Sigmoid colon (tissue), 7 donors: ENCODE measurements at places on chromosomes 4 and X.

DNA sequence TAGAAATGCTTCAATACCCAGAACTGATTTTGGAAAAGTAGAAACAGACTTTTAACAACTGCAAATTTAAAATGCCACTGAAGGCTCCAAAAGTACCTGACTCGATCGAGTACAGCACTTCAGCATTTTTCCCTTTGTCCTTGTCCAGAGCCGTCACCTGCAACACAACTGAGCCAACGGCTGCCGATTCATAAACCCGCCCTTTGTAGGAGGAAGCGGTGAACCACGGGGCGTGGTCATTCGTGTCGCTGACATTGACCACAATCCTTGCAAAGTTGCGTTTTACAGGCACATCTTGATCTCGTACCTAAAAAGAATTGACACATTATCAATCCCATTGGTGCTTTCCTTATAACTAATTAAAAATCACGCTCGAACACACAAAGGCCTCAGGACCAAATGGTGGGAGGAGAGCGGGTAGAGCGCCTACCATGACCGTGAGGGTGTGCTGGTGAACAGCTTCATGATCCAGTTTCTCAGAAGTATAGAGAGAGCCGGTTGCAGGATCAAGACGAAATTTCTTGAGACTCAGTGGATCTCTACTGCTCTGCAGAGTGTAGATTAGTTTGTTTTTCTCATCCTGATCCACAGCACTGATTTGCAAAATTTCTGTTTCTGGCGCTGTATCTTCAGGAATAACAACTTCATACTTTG is 72.8 kb upstream of the MTNR1A start:
- DNase-seq = no peak

DNA sequence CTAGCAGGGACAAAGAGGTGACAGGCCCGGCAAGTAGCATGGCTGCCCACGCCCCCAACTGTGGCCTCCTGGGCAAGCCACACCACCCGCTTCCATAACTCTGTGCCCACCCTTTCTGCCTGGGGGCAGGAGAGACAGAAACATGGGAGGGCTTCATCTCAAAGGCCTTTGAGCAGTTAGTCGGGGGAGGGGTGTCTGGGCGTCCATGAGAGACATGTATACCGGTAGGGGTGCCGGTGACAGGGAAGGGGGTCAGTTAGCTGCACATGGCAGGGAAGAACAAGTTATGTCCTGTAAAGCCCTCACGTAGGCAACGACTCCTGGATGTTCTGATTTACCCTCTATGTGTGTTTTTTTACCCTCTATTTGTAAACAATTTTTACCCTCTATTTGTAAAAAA is 9.3 kb downstream of the PDZD4 start:
- no peak for DNase-seq

- no peak for DNase-seq
Measured at GRCh38 chr4:116361790-116362189, 723.6 kb downstream of the TRAM1L1 start.

DNA sequence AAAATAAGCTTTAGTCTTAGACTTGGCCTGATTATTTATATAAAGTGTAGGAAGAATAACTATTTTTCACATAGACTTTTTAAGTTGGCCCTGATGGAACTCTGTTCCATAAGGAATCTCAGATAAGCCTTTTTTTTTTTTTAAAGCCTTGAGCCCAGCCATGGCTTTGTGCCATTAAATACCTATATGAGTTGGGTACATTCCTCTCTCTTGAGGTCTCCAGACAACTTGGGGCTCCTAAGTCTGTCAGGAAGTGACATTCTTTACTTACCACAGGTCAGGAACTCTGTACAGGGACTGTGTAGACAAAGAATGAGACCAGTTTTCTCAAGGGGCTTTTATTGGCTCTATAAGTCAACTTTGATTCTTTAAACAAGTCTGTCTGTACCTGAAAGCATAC is 27.1 kb upstream of the IGFBP7 start:
- DNase-seq = no peak

DNA sequence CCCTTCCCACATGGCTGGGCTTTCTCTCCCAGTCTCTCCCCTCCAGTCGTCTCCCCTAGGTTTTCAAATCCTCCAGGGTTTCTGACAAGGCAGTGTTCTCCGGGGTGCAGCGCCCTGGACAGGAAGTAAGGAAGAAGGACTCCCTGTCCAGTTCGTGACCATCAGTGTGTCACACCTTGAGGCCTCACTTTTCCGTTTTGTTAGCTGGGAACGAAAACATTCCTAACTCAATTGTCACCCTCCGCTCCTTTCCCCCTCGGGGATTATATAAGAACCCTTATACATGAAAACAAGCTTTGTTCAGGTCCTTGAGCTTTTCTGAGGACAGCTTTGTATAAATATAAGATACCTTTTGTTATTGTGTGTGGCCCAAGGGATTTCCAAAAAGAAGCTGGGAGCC is 92.1 kb downstream of the KDR start:
- DNase-seq = no peak

- no peak for DNase-seq
Measured at GRCh38 chr4:152278172-152278504, 257.8 kb downstream of the FBXW7 start.

DNA sequence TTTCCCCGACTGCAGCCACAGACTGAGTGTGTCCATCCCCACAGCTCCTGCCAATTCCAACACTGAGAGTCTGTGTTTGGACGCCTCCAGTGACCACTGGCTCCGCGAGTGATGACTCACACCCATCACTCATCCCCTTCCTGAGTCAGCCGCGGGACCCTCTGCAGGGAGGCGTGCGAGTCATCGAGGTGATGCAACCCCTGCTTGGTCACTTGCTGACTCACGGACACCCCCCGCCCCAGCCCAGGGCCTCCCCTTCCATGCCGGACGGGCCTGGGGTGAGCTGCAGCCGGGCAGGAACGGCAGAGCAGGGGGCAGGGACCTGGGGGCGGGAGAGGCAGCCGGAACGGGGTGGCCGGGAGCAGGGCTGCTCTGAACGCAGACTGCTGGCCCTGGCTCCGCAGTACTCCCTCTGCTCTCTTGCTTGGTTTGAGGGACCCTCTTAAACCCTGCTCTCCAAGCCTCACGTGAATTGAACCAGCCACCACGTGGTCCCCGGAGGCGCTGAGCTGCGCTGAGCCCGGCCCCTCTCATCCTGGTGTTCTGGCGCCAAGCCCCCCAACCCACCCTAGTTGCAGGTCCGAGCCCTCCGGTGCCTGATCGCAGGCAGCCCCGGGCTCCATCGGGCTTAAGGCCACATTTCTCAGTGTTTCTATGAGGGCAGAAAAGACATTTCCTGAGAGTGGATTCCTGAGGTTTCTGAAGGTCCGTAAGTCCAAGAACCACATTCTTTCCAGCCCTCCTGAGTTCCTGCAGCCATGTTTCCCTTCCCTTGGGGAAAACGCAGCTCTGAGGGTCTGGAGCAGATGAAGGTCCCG is 32.4 kb downstream of the FGFRL1 start:
- peak; percentile 97 for DNase-seq

GRCh38 chrX:30982467-30982866 is 89.4 kb downstream of the FTHL17 start:
- no peak for DNase-seq

- DNase-seq = no peak
Measured at GRCh38 chrX:11421805-11422524, 128.8 kb downstream of the AMELX start.

DNA sequence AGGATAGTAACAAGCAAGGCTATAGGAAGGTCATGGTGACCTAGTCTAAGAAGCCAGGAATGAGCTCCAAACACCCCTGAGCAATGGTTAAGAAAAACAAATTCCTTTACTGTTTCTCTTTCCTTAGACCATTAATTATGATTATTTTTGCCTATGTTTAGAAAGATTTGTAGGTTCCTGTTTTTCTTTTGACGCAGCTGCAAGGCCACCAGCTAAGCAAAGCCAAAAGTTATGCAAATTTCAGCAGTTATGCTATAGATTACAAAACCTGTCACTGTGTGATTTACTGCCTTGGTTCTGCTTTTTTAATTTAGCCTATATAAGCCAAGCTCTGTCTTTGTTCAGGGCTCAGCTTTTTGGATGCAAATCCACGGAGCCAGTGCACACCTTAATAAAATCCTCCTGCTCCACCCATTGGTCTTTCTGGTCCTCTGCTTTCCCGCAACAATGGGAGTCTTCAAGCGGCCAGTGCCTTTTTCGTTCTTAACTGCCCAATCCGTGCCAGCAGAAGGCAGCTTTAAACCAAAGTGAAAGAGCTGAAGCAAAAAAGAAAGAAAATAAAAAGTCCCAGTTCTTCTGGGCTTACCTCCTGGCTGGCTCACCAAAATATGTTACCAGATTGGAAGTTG is 1.4 kb upstream of the CEP135 start:
- no peak for DNase-seq

DNA sequence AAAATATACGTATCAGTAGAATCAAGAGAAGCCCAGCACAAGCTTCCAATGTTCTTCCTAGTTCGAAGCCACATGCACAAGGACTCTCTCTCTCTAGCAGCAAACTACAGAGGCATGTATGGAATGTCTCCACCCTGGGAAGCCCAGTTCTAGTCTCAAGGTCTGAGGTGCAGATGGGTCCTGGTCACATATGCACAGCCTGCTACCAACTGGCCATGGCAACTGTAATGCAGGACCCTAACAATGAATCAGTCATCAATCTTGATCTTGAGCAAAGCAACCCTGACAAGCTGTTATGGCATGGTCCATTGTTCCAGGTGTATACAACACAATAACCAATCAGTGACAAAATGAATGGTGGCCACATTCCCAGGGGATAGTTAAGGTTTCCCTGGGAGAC is 55.8 kb downstream of the MBNL3 start:
- no peak for DNase-seq

DNA sequence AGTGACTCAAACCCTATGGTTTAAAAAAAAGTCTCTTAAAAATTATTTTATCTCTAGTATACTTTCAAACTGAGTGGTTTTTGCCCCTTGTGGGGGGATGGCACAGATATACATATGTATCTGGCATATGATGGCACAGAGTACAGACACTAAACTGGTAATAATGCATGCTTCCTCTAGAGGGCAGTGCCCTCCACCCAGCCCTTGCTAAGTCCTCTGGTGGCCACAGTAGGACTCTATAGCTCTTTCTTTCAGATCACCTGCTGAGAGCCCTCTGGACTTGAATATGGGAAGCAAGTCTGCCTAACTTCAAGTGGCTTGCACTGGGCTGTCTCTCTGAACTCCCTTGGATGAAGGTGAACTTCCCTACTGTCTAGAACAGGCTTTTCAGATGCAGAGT is 66.3 kb downstream of the TSPAN7 start:
- no peak for DNase-seq

- DNase-seq = no peak
Measured at GRCh38 chr4:37715889-37716402, 29.8 kb upstream of the RELL1 start.
